ENCODE measurements at places on chromosomes 2 and 18.

DNA sequence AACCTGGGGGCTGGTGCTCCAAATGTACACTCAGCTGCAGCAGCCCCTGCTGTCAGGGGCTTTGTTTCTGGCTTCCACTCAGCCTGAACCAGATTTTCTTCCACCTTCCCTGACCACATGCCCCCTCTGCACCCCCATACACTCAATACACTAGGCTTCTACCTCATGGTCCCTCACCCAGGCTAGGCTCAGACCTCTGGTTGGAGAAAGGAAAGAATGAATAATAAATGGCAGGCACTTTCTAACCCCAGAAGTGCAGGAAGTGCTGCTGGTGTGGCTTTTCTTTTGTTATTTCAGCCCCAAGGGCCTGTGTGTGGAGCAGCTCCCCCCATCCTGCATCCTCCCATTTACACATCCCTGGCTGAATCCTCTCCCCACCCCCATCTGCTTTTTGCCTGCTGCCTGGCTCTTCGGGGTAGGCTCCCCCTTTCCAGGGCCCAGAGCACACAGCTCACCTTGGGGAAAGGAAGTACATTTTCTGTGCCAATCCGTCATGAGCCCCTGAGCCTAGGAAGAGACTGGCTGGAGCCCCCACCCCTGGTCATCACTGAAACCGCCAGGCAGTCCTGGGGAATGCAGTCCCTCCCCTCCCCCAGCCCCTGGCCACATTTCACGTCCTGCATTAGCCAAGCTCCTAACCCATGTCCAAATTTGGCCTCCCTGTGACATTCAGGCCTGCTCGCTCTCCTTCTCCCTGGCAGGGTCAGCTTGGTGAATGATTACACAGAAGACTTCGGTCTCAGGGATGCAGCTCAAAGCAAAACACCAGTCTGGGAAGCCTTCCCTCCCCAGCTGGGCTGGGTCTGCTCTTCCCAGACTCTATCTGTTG lies 2.6 kb downstream of the DYSF start:
- no peak for DNase-seq

GRCh38 chr2:146228466-146229058 lies 1616.3 kb upstream of the ACVR2A start:
- no peak for DNase-seq

DNA sequence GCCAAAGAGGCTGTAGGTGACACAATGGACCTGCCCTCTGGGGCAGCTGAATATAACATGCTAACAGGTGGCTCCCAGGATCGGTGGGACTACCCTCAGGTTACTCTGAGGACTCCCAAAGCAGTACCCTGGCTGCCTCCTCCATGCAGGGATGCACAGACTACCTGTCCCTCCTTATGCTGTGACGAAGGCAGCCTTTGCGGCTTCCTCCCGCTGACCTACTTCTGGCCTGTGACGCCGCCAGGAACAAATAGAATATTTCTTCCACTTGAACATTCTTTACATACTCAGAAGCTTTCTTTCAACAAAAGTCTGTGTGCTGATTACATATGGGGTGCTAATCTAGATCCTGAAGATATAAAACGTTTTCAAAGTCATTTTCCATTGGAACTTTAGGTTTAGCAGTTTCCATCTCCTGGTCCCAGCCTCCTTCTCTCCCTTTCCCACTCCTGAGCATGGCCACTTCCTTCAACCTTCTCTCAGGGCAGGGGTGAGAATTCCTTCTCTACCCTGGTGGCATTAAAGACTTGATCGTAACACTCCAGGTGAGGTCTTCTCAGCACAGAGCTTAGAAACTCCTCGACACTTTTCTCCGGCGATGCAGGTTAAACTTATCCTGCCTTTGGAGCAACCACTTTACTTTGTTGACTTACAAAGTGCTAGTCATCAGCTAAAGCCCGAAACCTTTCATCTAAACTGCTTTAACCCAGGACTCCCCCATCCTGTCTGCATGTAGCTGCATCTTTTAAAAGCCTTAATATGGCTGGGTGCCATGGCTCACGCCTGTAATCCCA lies 58.9 kb upstream of the STK17B start:
- DNase-seq, result no peak

GRCh38 chr2:19786408-19787058 lies 115.2 kb downstream of the TTC32 start:
- no peak for DNase-seq

DNA sequence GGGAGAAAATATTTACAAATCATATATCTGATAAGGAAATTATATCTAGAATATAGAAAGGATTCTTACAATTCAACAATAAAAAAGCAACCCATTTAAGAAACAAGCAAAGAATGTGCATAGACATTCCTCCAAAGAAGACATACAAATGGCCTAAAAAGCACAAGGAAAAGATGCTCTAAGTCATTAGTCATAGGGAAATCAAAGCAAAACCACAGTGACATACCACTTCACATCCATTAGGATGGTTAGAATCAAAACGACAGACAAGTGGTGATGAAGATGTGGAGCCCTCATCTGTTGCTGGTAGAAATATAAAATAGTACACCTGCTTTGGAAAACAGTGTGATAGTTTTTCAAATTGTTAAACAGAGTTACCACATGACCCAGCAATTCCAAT lies 48.2 kb downstream of the MAPRE2 start:
- DNase-seq, result no peak

GRCh38 chr2:181643151-181643550 lies 13.8 kb downstream of the CERKL start:
- no peak for DNase-seq

DNA sequence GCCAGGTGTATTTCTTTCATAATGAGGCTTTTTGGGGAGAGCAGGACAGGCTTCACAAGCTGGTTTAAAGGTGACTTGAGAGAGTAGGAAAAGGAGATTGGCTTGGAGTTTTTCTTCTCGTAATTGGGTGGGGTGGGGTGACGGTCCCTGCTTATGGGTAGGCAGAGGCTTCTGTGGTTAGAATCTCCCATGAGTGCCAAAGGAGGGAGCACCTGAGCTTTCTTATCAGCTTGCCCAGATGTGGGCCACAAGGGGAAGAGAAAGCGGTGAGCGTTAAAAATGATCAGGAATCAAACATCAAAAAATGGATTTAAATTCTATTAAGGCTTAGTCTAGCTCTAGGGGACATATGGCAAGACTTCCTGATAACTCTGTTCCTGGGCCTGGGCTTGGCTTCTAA lies 9.7 kb upstream of the PNPT1 start:
- no peak for DNase-seq

DNA sequence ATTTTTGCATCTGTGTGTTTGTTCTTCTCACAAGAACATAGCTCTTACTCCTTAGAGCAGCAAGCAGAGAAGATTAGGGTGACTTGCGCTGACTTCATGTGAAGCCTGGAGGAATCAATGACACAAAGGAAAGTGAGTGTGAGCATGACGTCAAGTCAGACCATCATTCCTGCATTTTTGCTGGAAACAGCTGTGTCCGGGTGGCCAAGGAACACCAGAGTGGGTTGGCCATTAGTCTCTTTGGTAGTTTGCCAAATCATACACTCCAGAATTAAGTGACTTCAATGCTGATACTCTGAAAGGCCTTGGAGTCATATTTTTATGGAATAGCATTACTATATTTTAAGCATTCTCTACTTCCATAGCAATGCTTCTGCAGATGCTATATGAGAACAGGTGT lies 597.2 kb downstream of the DCDC2C start:
- no peak for DNase-seq

GRCh38 chr2:5748946-5749345 lies 56.8 kb downstream of the SOX11 start:
- DNase-seq, result no peak

GRCh38 chr2:233980955-233981561 lies 63.9 kb downstream of the TRPM8 start:
- DNase-seq, result peak; percentile 88

- DNase-seq, result no peak
These were observed 81.5 kb upstream of the RMDN2 start for GRCh38 chr2:37843556-37843955.

DNA sequence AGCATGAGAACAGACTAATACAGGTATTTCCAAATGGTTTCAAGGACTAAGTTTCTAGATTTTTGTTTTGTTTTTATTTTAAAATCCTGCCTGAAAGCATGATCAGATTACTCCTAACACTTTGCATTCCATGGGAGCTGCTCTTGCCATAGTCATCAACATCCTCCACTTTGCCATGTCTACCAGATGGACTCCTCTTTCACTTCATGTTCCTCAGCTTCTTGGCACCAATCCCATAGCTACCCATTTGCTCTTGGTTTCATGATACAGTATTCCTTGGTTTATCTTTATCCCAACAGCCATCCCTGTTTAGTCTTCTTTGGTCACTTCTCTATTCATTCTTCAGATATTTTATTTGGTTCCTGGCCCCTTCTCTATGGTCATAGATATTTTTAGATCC lies 154.2 kb upstream of the CCDC195 start:
- no peak for DNase-seq

- no peak for DNase-seq
These were observed 997 bp upstream of the DRC1 start for GRCh38 chr2:26400723-26401122.

GRCh38 chr2:235504441-235505180 lies 10.8 kb downstream of the AGAP1 start:
- DNase-seq, result no peak

DNA sequence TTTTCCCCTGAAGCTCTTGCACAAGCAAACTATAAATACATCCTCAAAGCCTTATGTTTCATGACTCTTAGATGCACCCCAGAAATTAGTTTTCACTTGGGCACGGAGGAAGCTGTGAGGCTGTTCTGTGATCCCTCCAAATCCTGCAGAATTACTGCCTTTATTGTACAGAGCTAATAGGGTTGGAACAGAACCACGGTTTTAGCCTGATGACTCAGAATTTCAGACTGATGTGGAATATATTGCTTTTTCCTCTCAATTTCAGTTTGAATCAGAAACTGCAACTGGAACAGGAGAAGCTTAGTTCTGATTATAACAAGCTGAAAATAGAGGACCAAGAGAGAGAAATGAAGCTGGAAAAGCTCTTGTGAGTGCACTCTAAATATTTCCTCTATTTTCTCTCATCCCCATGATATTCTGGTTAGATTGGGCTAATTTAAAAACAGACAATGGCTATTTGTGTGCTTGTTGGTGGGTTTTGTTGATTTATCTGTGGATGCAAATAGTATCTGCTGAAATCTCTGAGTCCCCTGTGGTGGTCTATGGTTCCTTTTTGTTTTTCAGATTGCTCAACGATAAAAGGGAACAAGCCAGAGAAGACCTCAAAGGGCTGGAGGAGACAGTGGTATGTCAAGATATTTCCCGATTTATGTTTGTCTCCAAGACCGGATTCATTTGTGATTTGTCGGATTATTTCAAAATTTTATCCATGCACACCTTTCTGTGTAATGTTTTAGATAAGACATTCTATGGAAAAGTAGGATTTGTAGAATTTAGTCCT lies 38.2 kb upstream of the LYPD6B start:
- DNase-seq, result no peak

DNA sequence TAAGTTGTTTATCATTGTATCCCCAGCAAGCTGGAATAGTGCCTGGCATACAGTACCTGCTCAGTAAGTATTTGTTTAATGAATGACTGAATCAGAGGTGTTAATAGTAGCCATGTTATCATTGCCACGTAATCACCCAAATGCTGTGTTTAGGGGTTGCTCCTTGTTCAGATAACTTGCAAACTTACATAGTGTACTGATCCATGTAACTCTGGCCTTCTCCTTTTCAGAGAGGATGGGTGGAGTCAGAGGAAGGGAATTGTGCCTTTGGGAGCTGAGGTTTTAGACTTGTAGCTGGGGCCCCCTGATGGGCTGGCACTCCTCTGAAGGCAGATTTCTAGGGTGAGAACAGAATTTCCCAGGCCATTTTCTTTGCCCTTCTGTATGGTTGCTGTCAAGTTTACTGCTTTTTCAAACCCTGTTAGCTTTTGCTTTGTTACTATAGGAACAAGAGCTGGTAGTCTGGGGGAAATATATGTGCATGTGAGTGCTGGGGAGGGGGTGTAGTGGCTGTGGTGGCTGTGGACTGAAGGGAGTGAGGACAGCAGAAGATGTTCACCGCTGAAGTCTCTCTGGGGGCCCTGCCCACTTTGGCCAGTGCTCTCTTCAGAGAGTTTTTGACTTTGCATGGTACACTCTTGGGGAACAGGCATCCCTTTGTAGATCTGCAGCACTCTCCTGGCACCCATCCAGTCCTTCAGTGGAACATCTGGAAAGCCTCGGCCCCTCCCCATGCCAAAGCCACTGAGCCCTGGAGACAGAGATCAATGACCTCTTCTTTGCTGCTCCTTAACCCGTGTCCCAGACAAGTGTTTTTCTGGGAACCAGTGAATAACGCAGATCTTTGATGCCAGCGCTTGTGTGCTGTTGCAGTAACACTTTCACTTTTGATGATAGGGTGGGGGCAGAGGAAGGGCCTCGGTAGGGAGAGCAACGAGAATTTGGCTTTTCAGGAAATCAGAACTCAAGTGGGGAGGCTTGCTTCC lies 209.0 kb downstream of the PRKCE start:
- DNase-seq, result peak; percentile 50

- no peak for DNase-seq
These were observed 30.5 kb downstream of the ZEB2 start for GRCh38 chr2:144489315-144489916.

GRCh38 chr2:100045000-100045399 lies 97.4 kb downstream of the AFF3 start:
- no peak for DNase-seq

DNA sequence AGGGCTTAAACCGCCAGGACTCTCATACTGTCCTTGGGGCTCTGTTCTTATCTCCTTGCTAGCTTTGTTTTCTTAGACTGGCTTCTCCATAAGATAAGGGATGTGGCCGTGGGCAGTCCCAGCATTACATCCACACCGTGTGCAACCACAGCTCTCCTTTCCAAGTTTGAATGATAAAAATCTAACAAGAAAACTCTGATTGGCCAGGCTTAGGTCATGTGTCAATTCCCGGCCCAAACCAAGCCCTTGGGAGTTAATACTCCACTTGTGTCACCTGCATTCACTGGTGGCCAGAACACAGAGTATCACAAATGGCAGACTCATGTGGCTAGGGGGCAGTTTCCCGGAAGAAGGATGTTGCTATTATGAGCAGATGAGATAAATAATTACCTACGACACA lies 43.2 kb upstream of the KDM3A start:
- no peak for DNase-seq

DNA sequence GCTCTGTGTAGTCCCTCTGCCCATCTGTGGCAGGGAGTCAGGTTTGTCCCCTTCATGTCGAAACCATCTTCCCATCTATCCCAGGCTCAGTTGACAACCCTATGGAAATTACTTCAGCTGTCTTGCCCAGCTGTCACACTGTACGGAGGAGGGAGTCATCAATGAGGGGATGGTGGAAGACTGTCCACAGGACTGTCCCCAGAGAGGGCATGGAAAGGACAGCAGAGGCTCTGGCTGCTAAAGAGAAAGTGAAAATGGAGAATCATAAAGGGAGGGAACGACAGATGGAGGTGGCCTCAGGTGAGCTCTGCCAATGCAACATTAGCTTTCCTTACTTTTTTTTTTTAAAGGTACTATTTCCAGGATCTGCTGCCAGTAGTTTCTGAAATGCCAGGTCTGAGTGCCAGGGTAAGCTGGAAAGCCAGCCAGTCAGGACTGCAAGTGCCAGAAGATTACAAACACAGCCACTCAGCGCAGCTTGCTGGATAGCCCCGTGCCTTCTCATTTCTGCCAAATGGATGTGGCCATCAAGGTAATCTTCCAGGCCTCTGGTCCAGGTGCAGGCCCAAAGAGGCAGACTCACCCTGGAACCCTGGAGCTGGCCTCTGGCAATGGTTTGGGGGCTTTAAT lies 192.8 kb downstream of the AGPS start:
- peak; percentile 79 for DNase-seq

GRCh38 chr2:64686283-64686956 lies 32.7 kb upstream of the SERTAD2 start:
- no peak for DNase-seq

GRCh38 chr2:199870581-199870980 lies 19.6 kb upstream of the FTCDNL1 start:
- DNase-seq, result no peak

GRCh38 chr2:26000561-26001082 lies 18.3 kb upstream of the KIF3C start:
- DNase-seq, result no peak

Data from DMS 273 treated with DMSO at 0.1 percent for 48 hours (cell line).